ENCODE measurements at places on chromosomes 5 and 9. TPM values are rescaled to one million over a fixed set of nuclear protein-coding genes. Genes with fewer than 3 reads are reported as not detected.

The DUSP1 gene
- total RNA-seq = 2,121 TPM

The PCDHGB3 gene
- total RNA-seq = 3.5 TPM

The IL4 gene
- total RNA-seq = not detected

The PCDHGB1 gene
- total RNA-seq = 0.27 TPM

The FUT7 gene
- 14.3 TPM for total RNA-seq

The CDH6 gene
- under 0.01 TPM for total RNA-seq

The STKLD1 gene
- 0.81 TPM for total RNA-seq

GRCh38 chr9:107721705-107722245 lies 232.2 kb upstream of the KLF4 start:
- DNase-seq = no peak

DNA sequence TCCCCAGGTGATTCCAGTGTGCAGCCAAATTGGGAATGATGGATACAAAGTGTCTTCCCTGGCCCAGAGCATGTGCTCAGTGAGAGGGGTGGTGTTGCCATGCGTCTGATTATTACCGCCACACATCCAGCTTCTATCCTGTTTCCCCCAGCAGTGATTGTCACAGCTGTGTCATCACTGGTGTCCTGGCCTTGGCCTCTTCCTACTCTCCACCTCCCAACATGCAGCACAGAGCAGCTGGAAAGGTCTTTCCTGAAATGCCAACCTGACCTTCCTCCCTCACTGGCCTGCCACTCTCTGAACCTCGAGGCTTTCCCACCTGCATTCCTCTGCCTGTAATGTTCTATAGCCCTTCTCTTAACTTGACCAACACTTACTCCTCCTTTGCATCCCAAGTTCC lies 60.0 kb downstream of the TMOD1 start:
- DNase-seq = no peak

DNA sequence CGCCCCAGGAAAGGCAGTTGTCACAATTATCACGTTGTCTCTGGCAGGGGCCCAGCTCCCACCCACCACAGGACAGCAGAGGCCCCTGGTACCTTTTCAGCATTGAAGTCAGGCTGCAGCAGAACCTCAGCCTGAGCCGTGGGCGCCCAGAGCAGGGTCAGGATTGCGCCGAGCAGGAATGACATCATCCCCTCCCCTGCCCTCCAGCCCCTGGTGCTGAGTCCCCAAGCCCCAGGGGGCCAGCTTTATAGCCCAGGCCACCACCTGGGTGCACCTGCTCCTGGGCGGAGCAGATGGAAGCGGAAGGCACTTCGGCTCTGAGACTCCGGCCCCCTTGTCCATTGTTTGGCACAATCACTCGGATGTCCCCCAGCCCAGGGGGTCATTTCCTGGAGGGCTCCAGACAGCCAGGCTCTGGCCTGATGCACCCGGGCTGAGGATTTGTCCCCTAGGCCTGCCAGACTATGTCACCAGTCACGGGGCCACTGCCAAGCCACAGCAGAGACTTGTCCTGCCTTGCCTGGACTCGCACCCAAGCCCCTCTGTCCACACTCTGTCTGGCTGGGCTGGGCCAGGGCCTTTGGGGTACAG lies at the start of gene LCN15:
Gene LCN15 (minus strand): TSS at position 218 of the 591 bp plus-strand sequence. CDS start 30 bp downstream, at position 188.
- DNase-seq = no peak

DNA sequence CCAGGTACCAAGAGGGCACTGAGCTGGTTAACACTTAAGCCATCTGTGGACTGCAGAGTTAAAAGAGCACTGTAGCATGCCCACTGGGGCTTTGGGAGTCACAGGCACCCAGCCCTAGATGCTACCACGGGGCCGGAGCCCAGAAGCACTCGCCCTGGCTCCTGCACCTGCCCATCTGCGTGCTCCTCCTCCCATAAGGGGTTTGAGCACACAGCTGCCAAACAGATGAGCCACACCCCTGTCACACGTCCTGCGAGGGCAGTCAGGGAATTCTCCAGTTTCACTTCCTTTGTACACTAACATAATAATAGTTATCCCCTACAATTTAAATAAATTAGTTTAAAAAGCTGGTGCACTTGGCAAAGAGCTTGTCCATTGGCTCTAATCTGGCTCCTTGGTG lies 4.5 kb upstream of the PCA3 start:
- no peak for DNase-seq

DNA sequence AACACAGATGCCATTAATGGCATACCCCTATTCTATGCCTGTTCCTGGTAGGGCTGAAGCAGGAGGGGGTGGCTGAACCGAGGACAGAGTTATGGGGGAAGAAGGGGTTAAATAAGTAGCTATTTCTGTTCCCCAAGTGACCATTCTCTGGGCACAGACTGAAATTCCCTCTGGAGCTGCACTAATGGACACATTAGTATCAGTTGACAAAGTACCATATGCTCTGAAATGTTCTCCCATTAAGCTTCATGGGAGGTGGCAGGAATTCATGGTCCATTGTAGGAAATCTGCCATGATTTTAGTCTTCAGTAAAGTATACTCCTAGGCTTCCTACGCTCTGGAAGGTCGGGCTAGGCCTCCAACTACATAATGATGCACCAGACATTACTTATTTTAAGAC lies 10.5 kb upstream of the FRMPD1 start:
- DNase-seq = no peak

- DNase-seq = no peak
These were observed 155.2 kb upstream of the ISL1 start for GRCh38 chr5:51227963-51228470.

DNA sequence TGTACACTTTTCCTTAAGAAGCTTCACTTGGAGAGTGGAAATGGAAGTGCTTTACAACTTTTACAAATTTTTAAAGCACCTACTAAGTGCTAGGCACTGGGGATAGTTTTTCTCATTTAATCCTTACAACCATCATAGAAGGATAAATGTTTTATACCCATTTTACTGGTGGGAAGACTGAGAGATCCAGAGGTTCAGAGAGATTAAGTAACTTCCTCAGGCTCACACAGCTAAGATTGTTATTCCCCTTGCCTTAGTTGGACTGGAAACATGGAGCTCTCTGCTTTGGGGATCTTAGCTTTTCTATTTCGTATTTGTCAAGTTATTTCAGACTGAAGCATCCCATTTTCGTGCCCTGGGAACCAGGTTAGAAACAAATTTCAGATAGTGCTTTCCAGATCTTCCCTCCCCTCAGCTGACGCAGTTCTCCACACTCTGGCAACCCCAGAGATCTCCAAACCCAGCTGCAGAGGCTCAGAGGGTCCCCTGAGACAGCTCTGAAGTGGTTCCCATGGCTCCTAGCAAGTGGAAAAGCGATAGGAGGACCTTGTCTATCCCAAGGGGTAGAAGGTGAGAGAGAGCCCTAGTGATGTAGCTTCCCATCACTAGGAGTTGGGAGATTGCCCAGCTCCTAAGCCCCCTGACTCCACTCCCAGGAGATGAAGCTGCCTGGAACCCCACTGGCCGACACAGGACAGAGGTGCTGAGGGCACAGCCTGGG lies 16.2 kb upstream of the GABBR2 start:
- DNase-seq = no peak

- DNase-seq = no peak
These were observed 97.3 kb downstream of the SLF1 start for GRCh38 chr5:94715768-94716167.

DNA sequence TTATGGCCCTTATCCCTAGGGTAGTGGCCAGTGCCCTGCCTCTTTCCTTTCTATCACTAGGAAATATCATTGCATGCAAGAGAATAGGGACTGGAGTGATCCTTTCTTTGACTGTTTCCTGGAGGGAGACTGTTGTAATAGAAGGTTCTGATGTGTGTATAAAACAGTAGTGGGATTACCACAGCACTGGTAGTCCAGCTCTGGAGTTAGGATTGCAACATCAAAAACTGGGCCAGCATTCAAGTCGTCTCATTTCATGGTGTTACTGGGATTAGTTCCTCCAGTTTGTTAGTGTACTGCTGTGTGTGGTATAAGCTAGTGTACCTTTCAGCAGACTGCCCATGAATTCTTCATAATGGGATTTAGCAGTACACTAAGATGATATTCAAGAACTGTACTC lies 45.8 kb downstream of the KIAA1958 start:
- DNase-seq = no peak

DNA sequence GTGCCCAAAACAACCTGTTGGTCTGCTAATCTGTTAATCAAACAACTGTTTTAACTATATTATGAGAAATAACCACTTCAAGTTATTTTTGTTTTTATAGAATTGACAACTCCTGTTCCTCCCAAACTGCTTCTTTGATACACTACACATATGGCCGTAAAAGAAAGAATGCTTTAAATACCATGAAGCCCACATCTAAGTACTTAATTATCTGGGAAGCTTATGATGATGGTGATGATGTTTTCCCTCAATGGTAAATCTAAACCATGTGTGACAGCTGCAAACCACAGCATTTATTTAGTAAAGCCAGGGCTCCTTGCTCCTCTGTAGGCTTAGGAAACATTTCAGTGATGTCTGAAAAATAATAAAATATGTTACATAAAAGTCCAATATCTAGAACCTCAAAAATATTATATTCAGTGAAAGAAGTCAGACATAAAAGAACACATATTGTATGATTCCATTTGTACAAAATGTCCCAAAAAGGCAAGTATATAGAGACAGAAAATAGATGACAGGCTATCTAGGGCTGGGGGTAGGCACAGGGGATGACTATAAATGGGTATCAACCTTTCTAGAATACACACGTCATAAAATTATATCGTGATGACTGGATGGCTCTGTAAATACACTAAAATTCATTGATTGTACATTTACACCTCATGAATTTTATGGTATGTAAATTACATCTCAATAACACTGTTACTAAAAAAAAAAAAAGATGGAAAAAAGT lies 154.1 kb downstream of the EFNA5 start:
- DNase-seq = no peak

GRCh38 chr5:2017540-2018389 lies 135.0 kb upstream of the IRX4 start:
- peak; percentile 26 for DNase-seq

GRCh38 chr9:70594386-70594944 lies 180.0 kb upstream of the KLF9 start:
- DNase-seq = no peak

DNA sequence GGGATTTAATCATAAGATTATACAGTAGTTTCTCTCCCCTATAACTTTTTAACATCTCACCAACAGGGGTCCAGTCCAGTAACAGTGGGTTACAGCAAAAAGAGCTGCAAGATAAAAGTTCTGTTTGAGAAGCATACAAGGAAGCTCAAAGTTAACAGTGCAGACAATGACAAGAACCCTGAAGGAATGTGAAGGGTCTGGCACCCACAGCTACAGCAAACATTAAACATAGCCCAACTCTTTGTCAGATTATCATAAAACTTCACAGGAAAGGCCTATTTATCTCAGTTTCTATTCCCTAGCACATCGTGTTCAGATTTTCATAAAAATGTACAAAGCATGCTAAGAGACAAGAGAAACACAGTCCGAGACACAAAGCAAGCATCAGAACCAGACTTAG lies 309.4 kb downstream of the DIRAS2 start:
- DNase-seq = no peak

DNA sequence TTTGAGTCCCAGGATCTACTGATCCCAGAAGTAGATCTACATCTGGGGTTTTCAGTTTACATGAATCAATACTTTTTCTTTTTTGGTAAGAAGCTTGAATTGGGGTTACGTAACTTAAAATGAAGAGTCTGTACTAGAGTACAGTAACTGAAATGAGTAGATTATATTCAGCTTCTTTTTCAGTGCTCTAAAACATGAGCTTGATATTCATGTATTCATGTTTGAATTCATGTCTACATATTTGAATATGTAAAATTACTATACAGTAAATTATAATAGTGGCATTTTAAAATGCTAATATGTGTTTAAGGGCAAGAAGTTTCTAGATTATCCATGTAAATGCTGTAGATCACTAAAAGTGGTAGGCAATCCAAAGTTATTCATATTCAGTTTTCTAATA lies 14.8 kb downstream of the POU5F2 start:
- no peak for DNase-seq

DNA sequence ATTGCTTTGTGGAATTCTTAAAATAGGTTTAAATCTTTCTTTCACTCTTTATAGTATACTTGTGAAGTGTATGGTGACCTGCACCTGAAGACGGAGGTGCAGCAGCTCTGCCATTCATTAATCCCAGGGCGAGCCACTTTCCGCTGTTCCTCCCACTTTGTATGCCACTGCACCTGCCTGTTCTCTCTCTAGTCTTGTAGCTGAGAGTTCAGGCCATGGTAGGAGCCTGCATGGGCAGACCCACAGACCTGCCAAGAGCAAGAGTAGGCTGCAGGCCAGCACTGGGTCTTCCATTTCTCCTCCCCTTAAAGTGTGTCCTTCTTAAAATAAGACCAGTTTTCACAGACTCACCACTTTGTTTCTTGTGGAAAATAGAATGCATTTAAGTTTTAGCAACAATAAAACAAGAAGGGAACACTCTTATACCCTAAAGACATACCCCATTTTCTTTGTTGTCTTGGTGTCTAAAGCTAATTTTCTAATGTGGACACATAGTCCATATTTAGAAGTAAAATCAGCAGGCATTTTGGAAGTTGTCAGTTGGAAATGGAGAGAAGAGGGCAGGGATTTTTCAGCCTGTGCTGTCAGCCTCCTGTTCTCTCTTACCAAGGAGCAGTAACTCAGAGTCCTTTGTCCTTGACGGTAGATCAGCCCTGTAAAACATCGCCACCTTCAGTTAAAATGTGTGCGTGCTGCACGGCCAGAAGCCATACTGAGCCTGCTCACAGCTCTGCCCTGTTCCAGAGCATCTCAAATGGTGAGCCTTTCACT lies 103.2 kb downstream of the SNCAIP start:
- DNase-seq = peak; percentile 60

GRCh38 chr5:165881259-165881658 lies 2375.8 kb downstream of the MAT2B start:
- no peak for DNase-seq

All from hematopoietic multipotent progenitor cell (in vitro differentiated cells).